Stimulated activated CD8-positive, alpha-beta memory T cell treated with anti-CD3 and anti-CD28 coated beads, Interleukin-4, amount 100 ng/mL, for 1 hour (primary cell): ENCODE measurements at places on chromosomes 1 and 21.

- no peak for DNase-seq
Measured at GRCh38 chr1:59308839-59309238, 11.9 kb downstream of the FGGY start.

DNA sequence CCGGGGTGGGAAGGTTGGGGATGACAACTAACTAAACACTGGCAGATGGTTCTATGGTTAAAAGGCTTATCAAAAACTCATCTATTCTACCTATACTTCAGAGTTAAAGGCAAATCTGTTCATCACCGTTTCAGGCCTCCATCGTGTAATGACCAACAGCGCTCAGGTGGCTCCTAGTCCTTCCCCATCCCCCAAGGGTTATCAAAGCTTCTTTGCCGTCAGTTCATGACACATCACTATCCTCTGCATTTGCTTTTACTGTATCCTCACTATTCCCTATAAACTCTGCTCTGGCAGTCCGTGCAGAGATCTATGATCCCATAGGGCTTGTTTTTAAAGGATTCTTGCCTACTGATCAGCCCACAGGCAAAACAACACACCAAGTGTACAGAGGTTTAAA is 8.2 kb downstream of the HMGN1 start:
- no peak for DNase-seq

- DNase-seq: peak; percentile 92
Measured at GRCh38 chr1:181105134-181106021, 16.9 kb downstream of the IER5 start.

DNA sequence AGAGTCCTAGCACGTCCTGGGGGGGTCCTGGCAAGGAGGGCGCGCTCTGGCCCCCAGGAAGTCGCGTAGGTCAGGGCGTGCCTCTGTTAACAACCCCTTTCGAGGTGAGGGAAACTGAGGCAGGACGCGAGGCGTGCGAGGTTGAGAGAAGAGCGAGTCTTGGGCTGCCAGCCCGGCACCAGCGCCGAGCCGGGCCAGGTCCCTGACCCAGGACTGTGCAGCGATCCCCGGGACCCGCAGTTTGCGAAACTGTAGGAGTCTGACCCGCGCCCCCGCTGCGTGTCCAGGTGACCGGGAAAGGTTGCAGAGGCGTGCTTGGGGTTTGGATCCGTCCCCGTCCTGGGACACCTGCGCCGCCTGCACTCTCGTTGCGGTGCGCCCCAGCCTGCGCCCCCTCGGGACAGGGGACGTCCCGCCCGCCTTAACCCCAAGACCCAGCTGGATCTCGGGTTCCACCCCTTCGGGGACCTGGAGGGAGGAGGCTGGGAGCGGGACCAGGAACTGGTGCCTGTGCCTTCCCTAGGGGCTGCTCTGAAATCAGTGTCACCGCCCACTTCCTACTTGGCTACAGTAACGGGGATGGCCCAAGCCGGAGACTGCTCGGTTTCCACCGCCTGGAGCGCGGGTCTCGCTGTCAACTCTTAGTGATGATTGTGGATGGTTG is 493 bp downstream of the DISC1 start:
- no peak for DNase-seq

DNA sequence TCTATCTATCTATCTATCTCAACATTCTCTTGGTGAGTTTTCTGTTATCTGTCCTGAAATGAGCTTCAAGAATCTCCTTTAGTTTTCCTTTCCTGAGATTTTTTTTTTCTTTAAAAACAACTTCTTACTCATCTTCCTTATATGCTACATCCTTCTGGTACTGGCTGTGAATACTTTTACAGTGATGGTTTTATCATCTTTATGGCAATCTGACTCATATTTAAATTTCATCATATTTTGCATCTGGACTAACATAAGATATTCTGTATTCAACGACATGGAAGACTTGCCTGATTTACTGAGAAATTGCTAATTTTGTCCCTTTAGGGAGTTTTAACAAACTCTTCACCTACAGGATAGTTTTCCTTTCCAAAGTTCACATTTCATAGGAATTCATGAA is 33.0 kb downstream of the PDE4B start:
- no peak for DNase-seq

- no peak for DNase-seq
Measured at GRCh38 chr1:229296541-229296941, 25.6 kb downstream of the RAB4A start.

- no peak for DNase-seq
Measured at GRCh38 chr1:56539520-56539931, 39.8 kb downstream of the PLPP3 start.

DNA sequence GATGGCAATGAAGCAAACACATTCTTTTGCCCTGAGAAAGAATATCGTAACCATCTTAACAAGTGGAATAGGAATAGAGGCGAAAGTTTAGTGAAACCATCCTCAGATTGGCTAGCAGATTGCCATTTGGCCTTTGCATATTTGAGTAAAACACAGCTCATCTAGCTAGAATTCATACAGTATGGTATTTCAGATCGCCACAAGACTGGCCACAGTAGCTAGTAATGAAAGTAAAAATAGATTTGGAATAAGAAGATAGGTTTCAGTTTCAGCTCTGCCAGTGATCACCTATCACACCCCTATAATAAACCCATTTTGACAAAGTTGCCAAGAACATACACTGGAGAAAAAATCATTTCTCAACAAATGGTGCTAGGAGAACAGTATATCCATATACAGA is 294.9 kb downstream of the LRRIQ3 start:
- DNase-seq: no peak

DNA sequence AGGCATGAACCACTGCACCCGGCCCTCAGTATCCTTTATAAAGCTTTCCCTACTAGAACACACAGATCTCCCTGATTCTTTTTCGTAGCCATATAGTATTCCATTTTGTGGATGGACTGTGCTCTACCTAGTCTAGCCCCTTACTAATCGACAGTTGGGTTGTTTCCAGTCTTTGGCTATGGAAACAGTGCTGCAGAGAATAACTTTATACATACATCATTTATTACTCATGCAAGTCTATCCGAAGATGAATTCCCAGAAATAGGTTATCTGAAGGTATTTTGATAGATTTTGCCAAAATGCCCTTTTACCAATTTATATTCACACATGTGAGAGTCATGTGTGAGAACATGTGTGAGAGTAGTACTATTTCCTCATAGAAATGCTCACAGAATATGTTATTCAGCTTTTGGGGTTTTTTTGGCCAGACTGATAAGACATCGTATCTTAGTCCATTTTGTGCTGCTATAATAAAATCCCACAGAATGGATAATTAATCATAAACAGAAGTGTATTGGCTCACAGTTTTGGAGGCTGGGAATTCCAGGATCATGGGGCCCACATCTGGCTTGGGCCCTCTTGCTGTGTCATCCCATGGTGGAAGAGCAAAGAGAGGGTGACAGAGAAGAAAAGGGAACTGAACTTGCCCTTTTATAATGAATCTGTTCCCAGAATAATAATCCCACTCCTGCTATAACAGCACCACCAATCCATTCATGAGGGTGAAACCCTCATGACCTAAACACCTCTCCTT is 17.3 kb upstream of the FGR start:
- DNase-seq: no peak

GRCh38 chr1:20666804-20667203 is 5.6 kb upstream of the DDOST start:
- no peak for DNase-seq

- no peak for DNase-seq
Measured at GRCh38 chr1:17292299-17293160, 15.5 kb upstream of the PADI4 start.
